ENCODE measurements at places on chromosomes 4 and X. TPM values are rescaled to one million over a fixed set of nuclear protein-coding genes. Genes with fewer than 3 reads are reported as not detected.

The VCX gene
- not detected for total RNA-seq

The VCX3B gene
- total RNA-seq: not detected

The ZAR1 gene
- not detected for total RNA-seq

The WDFY3 gene
- 16.4 TPM for total RNA-seq

The PAGE1 gene
- not detected for total RNA-seq

The PWWP3B gene
- 0.65 TPM for total RNA-seq

The SAGE1 gene
- not detected for total RNA-seq

The BBS12 gene
- 0.56 TPM for total RNA-seq

The CCSER1 gene
- 1.4 TPM for total RNA-seq

The VSIG1 gene
- 0.85 TPM for total RNA-seq

The CSAG2 gene
- total RNA-seq: not detected

The RASSF6 gene
- 6.4 TPM for total RNA-seq

The NPY1R gene
- not detected for total RNA-seq

The PABPC1L2B gene
- not detected for total RNA-seq

The PRAF2 gene
- 16.3 TPM for total RNA-seq

The XAGE1A gene
- total RNA-seq: not detected

The USP17L22 gene
- total RNA-seq: not detected

The ZRSR2 gene
- total RNA-seq: 6.1 TPM

The SMIM10L2A gene
- 2.5 TPM for total RNA-seq

Measured in airway epithelial cell (primary cell).